ENCODE measurements at places on chromosomes 4 and X. TPM values are rescaled to one million over a fixed set of nuclear protein-coding genes. Genes with fewer than 3 reads are reported as not detected.

Gene CRMP1
- 1.5 TPM for total RNA-seq

Gene NCAPG
- 1.2 TPM for total RNA-seq

DNA sequence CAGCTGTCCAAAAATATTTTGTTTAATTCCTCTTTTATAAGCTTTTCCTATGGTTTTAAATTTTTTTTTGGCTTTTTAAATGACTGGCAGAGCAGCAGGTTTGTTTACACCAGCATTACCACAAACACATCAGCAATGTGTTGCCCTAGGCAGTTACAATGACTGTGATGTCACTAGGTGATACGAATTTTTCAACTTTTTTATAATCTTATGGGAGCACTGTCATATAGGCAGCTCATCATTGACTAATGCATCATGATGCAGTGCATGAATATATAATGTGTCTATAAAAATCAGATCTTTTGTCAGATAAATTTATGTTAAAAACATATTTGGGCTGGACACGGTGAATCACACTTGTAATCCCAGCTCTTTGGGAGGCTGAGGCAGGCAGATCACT, 231.6 kb upstream of the SLIT2 start:
- DNase-seq = no peak

Gene SOD3
- 63.4 TPM for total RNA-seq

- DNase-seq = no peak
Measured at GRCh38 chrX:40685362-40685918, 38.1 kb upstream of the CXorf38 start.

DNA sequence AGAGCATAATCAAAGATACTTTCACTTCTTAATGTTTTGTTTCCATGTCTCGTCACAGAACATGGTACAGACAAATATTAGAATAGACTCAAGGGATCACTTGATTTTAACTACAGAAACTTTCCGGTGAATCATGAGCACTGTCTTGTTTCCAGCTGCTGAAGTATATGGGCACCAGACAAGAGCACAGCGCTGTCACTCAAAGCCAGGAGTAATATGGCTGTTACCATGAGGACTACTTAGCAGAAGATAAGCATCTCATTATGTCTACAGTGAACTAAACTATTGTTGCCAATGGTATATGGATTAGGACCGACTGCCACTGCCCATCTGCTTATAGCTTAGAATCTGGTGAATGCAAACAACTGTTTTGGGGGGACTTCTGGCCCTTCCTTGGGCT, 34.3 kb downstream of the MECP2 start:
- no peak for DNase-seq

Gene CLCN5
- 2.7 TPM for total RNA-seq

- DNase-seq = no peak
Measured at GRCh38 chrX:153636716-153637115, 10.3 kb upstream of the DUSP9 start.

DNA sequence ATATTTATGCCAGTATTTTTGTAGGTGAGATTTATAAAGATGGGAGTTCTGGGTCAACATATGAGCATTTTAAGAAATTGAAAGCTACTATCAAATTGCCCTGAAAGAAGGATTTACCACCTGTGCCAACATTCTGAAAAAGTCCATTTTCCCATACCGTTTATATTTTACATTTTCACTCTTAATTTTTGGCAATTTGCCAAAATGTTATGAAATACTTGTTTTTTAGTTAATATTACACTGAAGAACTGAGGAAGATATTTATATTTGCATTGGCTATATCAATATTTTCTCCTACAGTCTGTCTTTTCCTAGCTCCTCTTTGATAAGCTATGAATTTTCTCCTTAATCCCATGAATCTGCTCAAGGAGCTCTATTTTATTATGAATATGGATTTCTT, 52.4 kb downstream of the DCHS2 start:
- DNase-seq = no peak

DNA sequence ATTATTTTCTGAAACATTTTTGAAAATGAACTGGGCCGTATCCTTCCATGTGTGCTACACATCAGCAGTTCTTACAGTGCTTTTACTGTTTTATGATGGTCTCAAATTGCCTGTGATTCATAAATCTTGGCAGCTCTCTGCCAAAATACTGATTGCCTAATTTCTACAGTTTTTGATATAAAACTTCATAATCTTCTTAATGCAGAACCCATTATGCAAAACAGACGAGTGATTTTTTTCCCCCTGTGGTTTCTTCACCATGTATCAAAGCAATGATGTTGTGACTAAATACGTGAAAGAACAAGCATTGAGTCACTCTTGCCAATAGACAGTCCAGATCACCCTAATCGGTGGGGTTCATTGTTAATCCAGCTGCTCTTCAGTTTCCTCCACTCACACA, 156.4 kb upstream of the WDR1 start:
- no peak for DNase-seq
